ENCODE measurements at places on chromosomes 1 and 21. TPM values are rescaled to one million over a fixed set of nuclear protein-coding genes. Genes with fewer than 3 reads are reported as not detected.

Gene CYP4Z1
- 0.97 TPM for total RNA-seq

Gene ASPM
- 0.35 TPM for total RNA-seq

Gene LORICRIN
- total RNA-seq = not detected

Gene CNR2
- not detected for total RNA-seq

Gene MMEL1
- total RNA-seq = 0.35 TPM

Gene ARF1
- 281 TPM for total RNA-seq

Gene ORC1
- 0.46 TPM for total RNA-seq

Gene LRRC38
- 0.38 TPM for total RNA-seq

Gene UBAP2L
- total RNA-seq = 90.2 TPM

GRCh38 chr1:160608057-160608456, 28.8 kb upstream of the CD84 start:
- DNase-seq = no peak

GRCh38 chr1:30899577-30900389, 8.8 kb downstream of the SDC3 start:
- no peak for DNase-seq

DNA sequence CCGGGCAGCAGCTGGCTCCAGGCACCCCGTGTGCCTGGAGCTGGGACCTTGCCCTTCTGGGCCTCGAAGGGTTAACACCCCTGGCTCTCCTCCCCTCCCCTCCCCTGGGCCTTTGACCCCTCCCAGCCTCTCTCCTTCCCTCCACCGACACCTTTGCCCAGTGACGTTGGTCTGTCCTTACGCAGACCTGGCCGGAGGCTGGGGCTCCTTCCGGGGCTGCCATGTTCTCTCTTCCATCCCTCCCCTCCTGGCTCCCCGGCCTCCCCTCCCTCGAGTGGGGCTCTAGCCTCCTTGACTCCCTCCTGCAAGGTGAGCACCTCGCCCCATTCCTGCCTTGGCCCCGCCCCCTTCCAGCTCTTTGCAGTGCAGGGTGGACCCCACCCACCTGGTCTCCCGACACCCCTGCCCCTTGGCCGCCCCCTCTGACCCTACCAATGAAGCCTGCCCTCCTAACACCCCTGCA, at the start of gene TMEM82:
Gene TMEM82, plus strand, starts transcription at position 161 of the 463 bp plus-strand sequence. Its CDS starts 61 bp downstream, at position 222.
- DNase-seq = no peak

- DNase-seq = no peak
Measured at GRCh38 chr1:222910699-222911098, 95.9 kb downstream of the DISP1 start.

- no peak for DNase-seq
Measured at GRCh38 chr1:161300478-161300877, 9.3 kb downstream of the MPZ start.

GRCh38 chr1:34645109-34645688, 109.6 kb upstream of the GJB5 start:
- DNase-seq = no peak

DNA sequence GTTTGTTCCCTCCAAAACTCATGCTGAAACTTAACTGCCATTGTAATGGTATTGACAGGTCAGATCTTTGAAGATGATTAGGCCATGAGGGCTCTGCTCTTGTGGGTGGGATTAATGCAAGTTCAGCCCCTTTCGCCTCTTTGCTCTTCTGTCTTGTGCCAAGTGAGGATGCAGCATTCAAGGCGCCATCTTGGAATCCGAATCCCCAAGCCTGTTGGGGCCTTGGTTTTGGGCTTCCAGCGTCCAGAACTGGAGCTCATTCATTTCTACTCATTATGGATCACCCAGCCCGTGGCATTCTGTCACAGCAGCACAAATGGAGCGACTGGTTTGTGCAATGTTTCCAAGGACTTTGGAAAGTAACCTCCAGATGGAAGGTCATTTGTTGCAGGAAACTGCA, 5.6 kb downstream of the TTC34 start:
- no peak for DNase-seq

DNA sequence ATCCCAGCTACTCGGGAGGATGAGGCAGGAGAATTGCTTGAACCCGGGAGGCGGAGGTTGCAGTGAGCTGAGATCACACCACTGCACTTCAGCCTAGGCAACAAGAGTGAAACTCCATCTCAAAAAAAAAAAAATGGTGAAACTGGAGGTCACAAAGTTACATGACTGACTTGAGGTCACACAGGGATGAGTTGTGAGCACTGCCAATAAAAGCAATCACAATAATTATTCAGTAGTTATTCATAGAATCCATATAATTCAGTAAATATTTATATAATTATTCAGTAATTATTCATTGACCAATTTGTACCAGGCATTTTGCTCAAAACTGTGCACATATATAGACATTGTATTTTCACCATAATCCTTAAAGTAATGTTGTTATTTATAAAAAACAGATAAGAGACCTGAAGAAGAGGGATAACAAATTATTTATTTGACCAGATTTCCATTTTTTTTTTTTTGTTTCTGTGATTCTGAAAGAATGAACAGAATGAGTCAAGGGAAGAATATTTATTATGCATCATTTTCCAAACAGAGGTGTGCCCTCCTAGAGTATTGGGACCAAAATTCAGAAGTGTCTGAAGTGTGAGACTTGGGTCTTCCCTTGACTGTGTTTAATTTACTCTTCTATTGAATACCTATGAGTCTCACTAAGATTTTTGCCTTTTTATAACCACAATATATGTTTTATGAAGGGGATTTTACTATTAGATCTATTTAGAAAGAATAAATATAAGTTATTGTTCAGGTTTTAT, 43.0 kb downstream of the PRKAB2 start:
- DNase-seq = no peak

DNA sequence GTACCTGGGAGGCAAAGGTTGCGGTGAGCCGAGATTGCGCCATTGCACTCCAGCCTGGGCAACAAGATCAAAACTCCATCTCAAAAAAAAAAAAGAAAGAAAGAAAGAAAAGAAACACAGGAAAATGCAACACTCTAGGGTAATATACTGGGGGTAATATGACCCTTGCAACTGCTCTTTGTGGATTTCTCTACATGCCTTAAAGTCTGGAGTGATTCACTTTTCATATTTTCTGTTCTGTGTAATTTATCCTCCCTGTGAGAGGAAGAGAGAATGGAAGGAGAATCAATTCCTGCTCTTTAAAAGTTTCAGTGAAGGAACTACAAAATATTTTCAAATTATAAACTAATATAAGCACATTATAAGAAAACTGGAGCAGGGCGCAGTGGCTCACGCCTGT, 22.7 kb downstream of the RIT1 start:
- DNase-seq = no peak

GRCh38 chr1:27380224-27380623, 2.9 kb downstream of the CD164L2 start:
- no peak for DNase-seq

DNA sequence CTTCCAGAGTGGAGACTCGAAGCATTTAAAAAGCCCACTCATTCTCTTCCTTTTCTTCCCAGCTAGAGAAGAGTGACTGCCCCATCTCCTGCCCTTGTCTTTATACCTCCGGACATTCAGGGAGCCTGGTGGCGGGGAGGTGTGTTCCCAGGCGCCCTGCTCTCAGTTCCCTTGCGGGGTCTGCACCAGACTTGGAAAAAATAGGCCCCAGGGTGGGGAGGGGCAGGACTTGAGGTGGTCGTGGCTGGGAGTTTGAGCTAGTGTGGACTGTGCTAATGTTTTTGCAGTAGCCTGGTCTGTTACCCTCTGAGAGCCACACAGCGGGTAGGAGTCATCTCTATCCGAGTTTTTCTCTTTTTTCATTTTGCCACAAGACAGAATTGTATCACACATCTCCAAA, 139.1 kb downstream of the PEX14 start:
- DNase-seq = no peak

GRCh38 chr21:36310016-36310415, 10.0 kb upstream of the MORC3 start:
- no peak for DNase-seq

- no peak for DNase-seq
Measured at GRCh38 chr1:245235156-245235555, 80.4 kb downstream of the KIF26B start.

DNA sequence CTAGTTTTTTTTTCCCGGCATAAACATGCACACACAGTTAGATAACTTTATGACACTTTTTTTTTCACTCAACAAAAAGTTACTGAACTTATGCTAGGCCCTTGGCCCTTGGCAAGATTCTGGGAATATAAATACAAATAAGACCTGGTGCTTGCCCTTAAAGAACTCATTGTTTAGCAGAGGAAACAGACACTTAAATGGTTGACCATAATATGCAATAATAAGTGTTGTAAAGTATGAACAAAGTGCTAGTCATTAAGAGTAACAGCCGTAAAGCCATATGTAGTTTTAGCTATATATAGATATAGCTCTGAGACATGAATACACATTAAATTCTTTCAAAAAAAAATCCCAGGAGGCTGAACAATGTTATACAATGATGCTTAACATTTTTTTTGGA, 198.3 kb downstream of the CYYR1 start:
- DNase-seq = no peak

GRCh38 chr1:63713627-63714481, 60.0 kb upstream of the ROR1 start:
- no peak for DNase-seq

GRCh38 chr1:183093786-183094298, 70.6 kb downstream of the LAMC1 start:
- DNase-seq = no peak

DNA sequence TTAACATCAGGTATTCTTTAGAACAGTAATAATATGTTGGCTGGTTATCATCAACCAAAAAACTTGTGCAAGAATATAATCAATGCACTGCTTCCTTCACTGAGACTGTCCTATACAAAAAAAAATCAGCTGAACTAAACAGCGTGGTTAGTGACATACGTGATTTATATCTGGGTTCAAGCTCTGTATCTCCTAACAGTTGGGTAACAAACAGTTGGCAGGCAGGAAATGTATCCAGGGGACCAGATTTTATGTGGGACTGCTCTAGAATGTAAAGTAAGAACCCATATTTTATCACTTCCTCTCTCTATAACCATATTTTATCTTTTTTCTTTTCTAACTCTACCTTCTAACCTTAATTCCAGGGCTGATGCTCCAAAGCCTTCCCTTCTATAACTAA, 8.0 kb downstream of the ACBD6 start:
- no peak for DNase-seq

Data from Right ventricle myocardium inferior (tissue), 1 donor.